Amniotic stem cell (primary cell): ENCODE measurements at places on chromosomes 2 and 18.

DNA sequence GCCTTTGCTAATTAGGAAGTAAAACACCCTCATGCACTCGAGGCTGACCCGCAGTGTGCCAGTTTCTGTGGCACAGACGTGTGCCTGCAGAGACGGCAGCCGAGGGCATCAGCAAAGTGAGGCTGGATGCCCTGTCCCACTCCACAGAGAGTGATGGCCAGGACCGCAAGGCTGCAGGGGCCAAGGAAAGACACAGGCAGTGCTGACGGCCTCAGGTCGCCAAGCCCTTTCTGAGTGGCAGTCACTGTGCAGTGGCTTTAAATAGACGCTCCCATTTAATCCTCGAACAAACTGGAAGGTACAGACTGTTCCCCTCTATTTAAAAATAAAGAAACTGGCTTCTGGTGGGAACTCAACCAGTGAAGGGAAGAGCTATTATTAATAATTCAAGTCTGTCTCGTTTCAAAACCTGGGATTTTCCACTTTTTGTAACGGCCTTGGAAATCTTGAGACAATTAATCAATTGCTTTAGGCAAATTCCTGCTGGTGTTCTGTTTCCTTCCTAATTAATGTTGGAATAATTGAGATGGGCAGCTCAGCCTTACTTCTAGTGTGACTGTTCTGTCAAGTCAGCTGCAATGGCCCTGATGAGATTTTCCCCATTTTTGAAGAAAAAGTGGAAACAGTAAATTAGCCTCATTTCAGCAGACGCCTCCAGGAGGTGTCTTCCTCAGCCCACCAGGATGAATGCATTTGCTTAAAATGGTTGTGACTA, 644.6 kb upstream of the RAB6C start:
- no peak for DNase-seq

DNA sequence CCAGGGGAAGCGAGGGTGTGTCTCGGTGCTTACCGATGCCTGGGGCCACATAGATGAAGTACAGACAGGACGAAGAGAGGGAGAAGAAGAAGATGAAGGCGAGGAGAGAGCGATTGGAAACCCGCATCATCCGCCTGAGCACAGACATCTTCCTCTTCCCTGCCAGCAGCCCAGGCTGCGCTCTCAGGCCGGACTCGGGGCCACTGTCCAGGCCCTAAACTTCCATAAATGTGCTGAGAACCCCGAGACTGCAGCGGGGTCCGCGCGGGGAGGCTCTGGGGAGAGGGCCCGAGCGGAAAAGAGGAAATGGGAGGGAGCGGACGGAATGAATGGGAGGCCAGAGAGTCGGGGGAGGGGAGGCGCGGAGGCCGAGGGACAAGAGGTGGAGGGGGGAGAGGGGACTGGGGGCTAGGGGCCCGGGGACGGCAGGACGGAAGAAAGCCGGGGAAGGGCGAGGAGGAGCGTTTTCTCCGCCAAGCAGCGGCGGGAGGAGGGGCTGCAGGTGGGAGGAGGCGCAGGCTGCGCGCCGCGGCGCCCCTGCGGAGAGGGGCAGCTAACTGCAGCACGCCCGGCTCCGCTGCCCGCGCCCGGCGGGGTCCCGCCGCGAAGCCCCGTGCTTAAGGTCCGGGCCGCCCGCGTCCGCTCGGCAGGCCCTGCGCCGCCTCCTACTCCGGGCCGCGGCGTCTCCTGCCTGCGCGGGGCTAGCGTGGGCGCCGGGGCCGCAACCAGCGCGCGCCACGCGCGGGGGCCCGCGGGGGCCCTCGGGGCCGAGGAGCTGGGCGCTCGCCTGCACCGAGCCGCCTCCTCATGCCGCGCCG, at the start of gene B4GALT6:
Gene B4GALT6, minus strand, starts transcription at position 303 of the 818 bp plus-strand sequence. Its CDS starts 155 bp downstream, at position 148.
- no peak for DNase-seq

DNA sequence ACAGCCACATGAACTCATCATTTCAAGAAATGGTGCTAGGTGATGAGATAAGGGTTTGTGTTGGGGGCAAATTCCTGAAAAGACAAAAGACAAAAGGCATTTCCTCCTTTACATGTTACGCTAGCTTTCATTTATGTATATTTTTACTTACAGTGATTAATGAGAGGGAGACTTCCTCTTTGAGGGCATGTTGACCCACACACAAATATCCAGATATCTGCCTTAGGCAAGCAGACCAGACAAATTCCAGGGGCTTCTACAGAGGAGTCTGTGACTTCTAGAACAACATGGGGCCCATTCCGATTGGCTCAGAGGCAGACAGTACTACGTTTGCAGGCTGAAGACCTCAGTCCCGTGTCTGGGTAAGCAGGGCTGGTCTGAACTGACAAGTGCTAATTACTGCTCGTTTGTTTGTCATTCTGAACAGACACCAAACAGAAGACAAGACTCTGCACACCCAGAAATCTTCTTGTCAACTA, 74.8 kb upstream of the ST6GAL2 start:
- DNase-seq, result no peak

GRCh38 chr2:239257511-239257937, 143.3 kb downstream of the HDAC4 start:
- no peak for DNase-seq

DNA sequence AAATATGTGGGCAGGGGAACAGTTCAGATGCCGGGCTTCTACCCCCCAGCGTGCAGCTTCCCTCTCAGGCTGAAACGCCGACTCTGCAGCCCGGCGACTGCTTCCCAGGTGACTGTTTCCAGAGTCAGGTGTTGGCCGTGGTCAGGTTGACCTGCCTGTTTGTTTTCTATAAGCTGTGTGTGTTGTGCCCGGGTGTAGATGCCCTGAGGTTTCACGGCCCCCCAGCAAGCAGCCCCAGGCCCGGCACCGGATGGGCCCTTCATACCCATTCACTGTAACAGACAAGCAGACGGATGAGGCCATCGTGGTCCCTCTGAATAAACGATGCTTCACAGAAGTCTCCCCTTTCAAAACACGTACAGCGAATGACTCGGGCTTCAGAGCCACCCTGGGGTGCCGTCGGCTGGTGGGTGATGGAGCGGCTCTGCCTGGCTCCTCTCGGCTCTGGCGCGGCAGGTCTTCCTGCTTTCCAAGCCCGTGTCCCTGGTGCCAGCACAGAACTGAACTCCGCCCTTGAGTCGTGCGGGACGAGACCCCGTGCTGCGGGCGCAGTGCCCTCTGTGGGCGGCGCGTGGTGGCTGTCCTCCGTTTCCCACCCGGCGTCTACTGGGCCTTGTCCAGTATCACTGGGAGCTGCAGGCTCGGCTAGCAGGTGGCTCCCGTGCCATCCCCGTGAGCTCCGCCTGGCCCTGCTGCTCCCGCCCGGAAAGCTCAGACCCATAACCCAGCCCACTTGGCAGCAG, 15.0 kb upstream of the KCNG2 start:
- no peak for DNase-seq

- DNase-seq, result no peak
Measured at GRCh38 chr2:197964720-197965119, 160.3 kb downstream of the PLCL1 start.

GRCh38 chr2:191376981-191377629, 131.9 kb downstream of the MYO1B start:
- peak; percentile 62 for DNase-seq
